ENCODE measurements at places on chromosomes 11 and 22.

DNA sequence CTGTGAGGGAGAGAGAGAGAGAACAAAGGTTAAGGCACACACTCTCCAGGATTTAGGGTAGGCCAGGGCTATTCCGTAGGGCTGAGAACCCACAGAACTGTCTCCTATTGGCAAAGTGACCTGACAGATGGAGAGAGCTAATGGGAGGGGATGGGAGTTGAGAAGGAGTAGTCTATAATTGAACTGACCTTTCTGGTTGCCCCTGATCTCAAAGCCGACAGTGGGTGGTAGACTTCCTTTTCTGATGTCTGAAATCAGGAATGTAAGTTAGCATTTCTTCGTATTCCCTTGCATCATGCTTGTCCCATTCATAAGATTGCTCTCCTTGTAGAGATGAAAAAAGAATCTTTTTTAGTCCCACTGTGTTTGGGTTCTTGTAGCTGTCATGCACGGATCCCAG, 210.1 kb downstream of the NTM start:
- no peak for ATAC-seq

DNA sequence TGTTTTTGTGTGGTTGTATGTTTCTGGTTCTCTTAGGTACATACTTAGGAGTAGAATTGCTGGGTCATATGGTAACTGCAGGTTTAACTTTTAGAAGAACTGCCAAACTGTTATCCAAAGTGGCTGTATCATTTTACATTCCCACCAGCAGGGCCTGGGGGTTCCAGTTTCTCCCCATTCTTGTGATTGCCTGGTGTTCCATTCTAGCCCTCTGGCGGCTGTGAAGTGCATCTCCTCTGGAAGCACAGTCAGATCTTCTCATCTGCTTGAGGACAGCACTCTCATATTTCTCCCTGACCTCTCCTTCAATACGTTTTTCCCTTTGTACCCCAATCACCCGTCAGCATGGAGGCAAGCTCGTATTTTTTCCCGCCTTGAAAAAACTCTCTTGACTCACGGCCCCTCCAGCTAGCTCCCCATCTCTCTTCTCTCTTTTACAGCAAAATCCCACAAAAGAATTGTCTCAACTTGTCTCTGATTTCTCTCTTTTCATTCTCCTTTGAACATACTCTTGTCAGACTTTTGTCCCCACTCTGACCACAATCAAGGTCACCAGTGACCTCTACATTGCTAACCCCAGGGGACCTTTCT, 56.8 kb upstream of the THY1 start:
- peak; percentile 59 for ATAC-seq

GRCh38 chr11:84215672-84216071, 929.5 kb upstream of the CCDC90B start:
- peak; percentile 57 for ATAC-seq

DNA sequence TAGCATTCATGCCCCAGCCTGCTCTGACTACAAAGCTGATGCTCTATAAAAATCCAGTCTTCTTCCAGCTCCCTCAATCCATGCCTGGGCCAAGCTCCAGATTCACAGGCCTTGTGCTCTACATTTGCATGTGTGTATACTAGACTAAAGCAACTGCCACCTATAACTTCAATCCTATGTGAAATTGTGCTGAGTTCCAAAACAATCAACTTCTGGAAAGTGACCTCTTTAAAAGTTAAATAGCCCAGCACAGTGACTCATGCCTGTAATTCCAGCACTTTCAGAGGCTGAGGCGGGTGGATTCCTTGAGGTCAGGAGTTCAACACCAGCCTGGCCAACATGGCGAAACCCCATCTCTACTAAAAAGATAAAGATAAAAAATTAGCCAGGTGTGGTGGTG, 114.3 kb upstream of the ZC3H12C start:
- no peak for ATAC-seq

DNA sequence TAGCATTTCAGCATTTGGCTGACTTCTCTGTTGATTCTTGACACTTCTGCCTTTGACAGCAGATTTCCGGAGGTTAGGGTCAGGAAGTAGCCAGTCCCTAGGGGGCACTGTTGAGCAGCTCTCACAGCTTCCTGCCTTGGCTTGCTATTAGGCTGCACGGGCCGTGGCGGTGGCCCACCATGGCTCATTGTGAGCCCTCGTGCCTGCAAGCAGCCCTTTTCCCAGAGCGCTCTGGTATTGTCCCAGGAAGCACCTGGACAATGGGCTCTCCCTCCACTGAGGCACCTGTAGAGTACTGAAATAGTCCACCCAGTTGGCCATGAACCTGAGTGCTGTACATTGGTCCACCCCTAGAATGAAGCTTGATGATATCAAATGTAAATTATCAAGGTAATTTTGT, 100.2 kb upstream of the GAL start:
- ATAC-seq: peak; percentile 51

- ATAC-seq: no peak
Measured at GRCh38 chr22:30249049-30250038, 2.8 kb upstream of the LIF start.

GRCh38 chr22:43239193-43239780, 52.4 kb upstream of the TTLL12 start:
- ATAC-seq: peak; percentile 32

GRCh38 chr22:43387815-43388214, 24.0 kb upstream of the MPPED1 start:
- no peak for ATAC-seq

DNA sequence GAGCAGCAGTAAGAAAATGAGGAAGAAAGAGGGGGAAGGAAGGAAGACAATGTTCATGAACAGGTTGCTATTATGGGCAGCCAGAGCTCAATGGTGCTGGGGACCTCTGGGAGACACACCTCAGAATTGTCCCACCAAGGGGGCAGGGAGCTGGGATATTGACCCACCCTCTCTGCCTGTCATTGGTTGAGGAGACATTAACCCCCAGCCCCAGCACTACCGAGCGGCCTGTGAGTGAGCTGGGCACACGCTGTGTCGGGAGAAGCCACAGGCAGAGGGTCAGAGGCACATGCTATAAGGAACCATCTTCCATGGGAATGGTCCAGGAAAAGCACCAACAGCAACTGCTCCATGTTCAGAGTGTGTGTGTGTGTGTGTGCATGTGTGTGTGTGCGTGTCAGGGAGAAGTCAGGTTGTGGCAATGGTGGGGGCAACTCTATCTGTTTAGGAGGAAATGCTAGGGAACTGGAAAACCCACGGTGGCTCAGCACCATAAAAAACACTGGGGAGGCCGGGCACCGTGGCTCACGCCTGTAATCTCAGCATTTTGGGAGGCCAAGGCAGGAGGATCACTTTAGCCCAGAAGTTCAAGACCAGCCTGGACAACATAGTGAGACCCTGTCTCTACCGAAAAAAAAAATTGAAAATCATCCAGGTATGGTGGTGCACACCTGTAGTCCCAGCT, 49.2 kb downstream of the CD6 start:
- ATAC-seq: no peak

DNA sequence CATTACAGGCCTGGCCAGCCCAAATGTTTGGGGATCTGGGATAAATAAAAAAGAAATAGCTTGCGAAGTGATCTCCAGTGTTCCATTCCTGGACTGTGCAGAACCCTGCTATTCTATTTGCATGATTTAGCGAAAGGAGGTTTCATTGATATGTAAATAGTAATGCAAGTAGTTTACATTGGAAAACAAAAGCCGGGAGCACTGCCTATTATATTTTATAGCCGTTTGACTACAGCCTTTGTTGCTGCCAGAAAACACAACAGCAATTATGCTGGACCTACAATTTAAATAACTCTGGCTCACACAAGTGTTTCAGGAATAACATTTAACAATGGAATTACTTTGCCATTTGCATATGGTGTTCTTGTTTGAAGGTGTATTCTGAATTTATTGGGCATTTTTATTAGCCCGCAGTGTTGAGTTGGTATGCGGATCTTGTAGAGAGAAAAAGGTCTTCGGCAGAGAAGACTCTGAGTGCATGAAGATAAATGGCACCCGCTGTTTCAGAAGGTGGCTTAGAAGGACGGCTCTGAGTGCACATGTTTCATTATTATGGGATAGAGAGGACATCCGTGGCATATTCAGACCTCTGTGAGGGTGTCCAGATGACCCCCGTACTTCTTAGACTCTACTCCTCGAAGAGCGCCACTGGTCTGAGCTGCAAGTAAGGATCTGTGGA, 315.0 kb downstream of the BRD1 start:
- ATAC-seq: no peak

DNA sequence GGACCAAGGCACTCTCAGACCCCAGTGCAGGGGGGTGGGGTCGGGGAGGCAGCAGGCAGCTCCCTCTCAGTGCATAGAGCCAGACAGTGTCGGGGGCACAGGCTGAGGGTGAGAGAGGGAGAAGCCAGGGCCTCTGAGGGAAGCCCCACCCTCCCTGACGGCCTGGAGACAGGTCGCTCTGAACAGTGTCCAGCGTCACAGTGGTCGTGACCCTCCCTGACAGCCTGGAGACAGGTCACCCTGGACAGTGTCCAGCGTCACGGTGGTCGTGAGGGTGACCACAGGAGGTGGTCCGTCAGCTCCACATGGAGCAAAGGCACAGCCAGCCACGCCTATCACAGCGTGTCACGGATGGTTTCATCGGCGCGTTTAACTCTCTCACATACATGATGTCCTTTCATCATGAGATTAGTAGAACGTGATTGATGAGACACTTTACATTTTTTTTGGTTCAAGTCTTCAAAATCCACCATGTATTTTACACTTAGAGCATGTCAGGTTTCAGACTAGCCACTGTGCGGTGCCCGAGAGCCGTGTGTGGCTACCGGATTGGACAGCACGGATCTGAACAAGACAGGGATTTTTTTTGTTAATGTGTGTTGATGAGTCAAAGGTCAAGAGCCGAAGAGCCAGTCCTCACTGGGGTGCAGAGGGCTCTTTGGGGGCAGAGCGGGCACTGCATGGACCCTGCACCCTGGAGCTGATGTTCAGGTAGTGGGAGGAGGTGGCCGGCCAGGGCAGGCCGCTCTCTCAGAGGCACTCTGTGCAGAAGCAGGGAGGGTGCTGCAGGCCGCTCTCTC, 23.9 kb upstream of the PANX2 start:
- peak; percentile 88 for ATAC-seq

GRCh38 chr11:75891947-75892739, 77.1 kb downstream of the UVRAG start:
- no peak for ATAC-seq

GRCh38 chr11:42778193-42778592, 533.6 kb upstream of the API5 start:
- ATAC-seq: no peak

DNA sequence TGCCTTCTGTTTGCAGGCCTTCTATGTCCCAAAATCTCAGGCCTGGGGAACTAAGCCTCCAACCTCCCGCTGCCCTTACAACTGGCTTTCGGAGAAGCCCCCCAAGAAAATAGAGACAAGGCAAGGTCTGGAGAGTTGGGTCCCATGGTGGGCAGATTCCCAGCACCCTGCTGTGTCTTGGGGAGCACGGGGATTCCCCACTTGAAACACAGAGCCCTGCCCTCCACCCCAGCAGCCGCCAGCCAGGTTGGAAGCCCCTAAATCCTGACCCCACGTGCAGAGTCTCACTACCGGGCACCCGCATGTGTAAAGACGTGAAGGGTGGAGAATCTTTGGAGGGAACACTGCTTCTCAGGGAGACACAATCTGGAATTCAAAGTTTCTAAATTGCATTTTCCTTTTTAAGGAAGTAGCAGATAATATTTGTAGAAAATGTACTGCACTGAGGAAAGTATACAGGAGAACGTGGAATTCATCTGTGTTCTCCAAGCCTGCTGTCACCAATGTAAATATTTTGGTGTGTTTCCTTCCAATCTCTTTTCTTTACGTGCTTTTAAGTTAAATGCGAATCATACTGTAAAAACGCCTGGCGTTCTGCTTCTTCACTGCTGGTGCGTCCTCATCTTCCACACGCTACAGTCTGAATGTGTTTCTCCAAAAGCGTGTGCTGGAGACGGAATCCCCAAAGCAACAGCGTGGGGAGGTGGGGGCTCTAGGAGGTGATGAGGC, 220.9 kb downstream of the BRD1 start:
- no peak for ATAC-seq

DNA sequence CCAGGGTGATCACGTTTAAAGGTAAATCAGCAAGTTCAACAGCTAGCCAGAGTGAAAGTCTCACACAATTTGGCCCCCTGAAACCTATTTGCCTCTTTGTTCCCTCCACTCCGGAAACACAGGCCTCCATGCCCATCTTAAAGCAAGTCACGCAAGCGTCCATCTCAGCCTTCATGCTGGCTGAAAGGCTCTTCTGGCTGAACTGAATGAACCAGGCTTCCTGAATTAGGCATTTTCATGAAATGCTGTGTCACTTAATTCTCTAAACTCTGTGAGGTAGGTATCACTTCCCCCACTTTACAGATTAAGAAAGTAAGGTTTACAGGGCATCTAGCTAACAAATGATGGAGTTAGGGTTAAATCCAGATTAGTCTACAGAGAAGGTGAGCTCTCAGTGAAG, 1.4 kb downstream of the SLC25A17 start:
- ATAC-seq: no peak

GRCh38 chr11:29093416-29094120, 923.3 kb downstream of the KCNA4 start:
- peak; percentile 73 for ATAC-seq

DNA sequence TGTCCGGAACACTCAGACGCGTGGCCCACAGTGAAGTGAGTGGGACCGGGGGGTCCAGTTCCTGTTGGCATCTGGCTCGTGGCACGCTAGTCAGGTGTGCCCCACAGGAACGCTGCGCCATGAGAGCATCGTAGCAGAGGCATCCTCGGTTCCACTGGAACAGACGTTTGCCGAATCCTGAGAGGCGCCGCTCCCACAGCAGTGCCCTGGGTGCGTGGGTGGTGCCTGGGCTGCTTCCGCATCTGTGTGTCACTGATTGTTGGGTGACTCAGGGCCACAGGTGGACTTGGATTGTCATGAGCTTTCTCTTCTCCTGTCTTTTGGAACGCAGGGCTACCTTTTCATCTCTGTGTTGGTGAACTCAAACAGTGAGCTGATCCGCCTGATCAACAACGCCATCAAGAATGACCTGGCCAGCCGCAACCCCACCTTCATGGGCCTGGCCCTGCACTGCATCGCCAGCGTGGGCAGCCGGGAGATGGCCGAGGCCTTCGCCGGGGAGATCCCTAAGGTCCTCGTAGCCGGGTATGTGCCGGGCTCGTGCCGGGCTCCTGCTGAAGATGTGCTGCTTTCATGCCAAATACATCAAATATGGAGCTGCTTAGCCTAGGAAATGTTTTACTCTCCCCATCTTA, 46.2 kb downstream of the AP2A2 start:
- ATAC-seq: no peak

GRCh38 chr11:101944923-101945322, 28.6 kb upstream of the ANGPTL5 start:
- no peak for ATAC-seq

DNA sequence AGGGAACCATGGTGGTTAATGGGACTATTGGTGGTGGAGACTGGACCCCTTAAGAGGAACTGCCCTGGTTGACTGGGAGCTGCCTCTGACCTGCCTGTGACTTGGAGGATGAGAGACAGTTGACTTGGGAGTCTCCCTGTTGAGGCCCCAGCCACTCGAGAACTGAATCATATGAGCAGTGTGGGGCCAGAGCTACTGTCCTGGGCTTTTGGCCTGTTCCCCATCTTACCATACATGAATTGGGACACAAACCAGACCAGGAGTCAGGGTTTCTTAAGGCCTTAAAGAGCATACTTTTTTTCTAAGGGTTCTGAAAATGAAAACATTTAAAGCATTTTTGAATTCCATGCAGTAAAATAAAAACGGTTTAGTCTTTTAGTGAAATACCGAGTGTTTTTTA, 92.8 kb downstream of the TEAD1 start:
- ATAC-seq: no peak

GRCh38 chr11:83948200-83948599, 662.0 kb upstream of the CCDC90B start:
- ATAC-seq: no peak

Measured in SK-N-SH treated with all-trans-retinoic acid at 6 μM for 48 hours (cell line).